ENCODE measurements at places on chromosomes 11 and 22.

DNA sequence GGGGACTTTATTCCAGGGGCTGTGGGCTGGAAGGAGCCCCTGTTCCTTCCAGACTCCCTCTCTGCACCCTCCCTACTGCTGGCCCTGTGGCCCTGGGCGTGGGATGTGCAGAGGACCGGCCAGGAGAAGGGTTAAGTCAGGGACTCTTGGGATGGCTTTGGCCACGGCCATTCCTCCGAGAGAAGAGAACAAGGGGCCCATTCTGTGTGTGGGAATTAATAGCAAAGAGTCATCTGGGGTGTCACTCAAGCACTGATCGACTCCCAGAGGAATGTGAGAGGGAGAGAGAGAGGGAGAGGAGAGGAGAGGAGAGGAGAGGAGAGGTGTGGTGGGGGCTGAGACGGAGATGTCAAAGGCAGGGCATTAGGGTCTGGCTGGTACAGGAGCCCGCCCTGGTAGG lies 14.2 kb upstream of the SOX10 start:
- DNase-seq: no peak

DNA sequence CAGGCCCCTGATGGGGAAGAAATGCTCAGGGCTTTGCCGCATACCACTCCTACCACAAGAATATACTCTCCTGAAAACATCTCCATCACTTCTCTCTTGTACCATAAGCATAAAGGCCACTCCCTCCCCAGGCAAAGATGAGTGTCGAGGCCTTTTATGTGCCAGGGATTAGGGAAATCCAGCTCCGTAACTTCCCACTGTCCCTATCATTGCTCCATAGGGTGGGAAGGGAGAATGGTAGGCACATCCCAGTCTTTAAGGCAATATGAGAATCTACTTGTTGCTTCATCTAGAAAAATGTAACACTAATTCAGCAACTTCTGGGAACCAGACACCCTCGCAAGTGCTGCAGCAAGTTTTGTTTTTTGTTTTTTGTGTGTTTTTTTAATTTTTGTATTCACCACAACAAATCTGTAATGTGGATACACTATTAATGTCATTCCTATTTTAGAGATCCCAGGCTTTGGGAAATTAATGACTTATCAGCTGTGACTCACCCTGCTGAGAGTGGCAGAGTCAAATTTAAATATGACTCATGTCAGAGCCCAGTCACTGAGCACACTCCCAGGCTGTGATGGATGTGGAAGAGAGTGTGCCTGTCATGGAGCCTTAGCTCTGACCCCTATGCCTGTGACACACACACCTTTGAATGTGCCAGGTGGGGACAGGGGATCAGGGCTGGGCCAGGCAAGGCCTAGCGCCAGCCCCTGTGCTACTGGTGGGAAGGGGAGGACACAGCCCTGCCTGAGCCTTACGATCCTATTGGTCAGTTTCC lies 23.4 kb downstream of the PANX1 start:
- DNase-seq: no peak

DNA sequence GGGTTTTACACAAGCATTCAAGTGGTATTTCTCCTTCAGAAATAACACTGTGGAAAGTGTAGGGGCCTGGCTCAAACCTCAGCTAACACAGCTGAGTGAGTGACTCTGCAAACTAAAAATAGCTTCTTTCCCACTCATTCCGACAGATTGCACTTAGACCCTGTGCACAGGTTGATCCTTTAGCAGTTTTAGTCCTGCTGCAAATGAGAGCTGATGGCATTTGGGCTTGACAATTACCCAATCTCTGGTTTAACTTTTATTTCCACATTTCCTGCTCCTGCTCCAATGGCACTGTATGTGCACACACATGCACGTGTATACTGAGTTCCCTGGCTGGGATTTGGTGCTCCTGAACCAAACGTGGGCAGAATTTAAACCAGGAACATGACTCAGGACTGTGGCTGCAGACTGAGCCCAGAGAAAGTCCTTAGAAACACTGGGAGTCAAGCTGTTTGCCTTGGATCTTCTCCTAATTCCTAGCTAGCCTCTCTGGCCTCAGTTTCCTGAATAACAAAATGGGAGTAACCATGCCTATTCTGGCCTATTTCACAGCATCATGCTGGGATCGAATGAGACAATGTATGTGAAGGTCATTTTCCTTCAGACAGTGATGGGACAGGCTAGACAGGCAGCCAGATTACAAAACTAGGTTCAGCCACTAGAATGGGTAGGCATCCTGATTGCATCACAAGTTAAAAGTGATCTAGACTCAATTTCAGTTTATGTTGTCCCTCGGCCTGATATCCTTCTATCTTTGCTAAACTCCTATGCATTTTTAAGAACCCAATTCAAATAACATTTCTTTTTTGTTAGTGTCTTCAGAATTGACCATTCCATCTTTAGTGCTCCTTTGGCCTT lies 58.2 kb downstream of the SERGEF start:
- no peak for DNase-seq

DNA sequence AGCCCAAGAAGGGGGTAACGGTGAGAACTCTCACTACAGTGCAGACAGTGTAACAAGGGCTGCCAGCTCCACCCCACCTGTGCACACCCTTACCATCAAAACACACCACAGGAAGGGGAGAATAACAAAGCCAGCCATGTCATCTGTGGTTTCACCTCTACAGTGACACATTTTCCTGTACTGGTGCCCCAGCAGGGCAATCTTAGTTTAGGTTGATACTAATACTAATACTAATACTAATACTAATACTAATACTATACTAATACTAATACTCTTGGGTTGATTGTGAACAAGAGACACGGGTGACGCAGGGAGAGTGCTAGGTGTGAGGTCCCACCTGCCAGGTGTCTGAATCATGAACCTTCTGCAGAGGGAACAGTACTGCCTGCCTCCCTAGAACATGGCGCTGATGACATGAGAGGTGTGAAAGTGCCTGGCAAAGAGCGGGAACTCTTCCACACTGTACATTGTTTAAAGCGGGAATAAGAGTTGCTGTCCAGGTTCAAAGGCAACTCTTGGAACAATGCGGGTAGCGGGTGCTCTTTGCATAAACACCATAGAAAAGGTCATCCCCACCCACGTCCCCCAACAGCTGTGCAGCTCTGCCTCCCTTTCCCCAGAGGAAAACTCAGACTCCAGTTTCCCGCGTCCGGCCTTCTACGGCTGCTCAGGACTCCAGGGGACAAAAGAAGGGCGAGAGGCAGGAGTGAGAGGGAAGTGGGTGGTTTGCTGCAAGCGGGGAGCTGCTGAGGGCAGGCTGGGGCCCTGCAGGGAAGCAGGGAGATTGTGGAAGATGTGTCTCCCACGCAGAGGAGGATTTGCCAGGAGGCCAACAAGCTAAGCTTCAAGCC lies 25.0 kb upstream of the TMPRSS4 start:
- DNase-seq: no peak

- no peak for DNase-seq
Observed at GRCh38 chr22:41531715-41532477, 12.4 kb downstream of the POLR3H start.

DNA sequence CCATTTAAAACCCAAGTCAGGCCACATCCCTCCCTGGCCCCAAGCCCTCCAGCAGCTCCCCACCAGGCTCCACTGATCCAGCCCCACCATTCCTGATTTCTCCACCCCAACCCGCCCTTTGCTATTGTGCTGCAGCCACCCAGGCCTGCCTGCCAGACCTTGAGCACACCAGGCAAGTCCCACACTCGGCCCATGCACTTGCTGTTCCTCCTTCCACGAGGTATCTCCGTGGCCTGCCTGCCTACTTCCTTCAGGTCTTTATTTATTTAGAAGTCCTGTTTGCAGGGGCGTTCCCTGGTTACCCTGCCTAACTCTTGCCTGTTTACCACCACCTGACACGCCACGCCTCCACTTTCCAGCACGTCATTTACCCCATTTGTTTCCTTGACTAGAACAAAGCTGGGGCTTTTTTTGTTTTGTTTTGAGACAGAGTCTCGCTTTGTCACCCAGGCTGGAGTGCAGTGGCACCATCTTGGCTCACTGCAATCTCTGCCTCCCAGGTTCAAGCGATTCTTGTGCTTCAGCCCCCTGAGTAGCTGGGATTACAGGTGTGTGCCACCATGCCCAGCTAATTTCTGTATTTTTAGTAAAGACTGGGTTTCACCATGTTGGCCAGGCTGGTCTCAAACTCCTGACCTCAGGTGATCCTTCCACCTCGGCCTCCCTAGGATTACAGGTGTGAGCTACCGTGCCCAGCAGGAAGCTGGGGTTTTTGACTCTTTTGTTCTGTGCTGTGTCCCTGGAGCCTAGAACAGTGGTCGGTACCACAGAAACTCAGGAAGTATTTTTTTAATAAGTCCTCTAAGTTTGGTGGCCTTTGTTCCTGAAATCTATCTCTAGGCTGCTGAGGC lies 6.7 kb downstream of the CENPM start:
- DNase-seq: no peak

GRCh38 chr11:122337241-122337640 lies 221.2 kb upstream of the BLID start:
- no peak for DNase-seq

- no peak for DNase-seq
Observed at GRCh38 chr11:72042064-72042745, 38.1 kb downstream of the NUMA1 start.

- DNase-seq: no peak
Observed at GRCh38 chr22:26884921-26885320, 227.5 kb downstream of the MIAT start.

GRCh38 chr11:7527029-7527428 lies 13.2 kb downstream of the PPFIBP2 start:
- no peak for DNase-seq

GRCh38 chr11:75823415-75823814 lies 8.4 kb downstream of the UVRAG start:
- DNase-seq: no peak

GRCh38 chr11:116403794-116404461 lies 368.9 kb downstream of the BUD13 start:
- no peak for DNase-seq

- no peak for DNase-seq
Observed at GRCh38 chr11:80083531-80083951, 642.7 kb upstream of the TENM4 start.

GRCh38 chr11:76634886-76635285 lies 35.7 kb downstream of the LRRC32 start:
- DNase-seq: no peak

GRCh38 chr11:124493016-124493655 lies 47.6 kb upstream of the OR8B8 start:
- no peak for DNase-seq

GRCh38 chr11:35146074-35146521 lies 7.1 kb downstream of the CD44 start:
- no peak for DNase-seq

DNA sequence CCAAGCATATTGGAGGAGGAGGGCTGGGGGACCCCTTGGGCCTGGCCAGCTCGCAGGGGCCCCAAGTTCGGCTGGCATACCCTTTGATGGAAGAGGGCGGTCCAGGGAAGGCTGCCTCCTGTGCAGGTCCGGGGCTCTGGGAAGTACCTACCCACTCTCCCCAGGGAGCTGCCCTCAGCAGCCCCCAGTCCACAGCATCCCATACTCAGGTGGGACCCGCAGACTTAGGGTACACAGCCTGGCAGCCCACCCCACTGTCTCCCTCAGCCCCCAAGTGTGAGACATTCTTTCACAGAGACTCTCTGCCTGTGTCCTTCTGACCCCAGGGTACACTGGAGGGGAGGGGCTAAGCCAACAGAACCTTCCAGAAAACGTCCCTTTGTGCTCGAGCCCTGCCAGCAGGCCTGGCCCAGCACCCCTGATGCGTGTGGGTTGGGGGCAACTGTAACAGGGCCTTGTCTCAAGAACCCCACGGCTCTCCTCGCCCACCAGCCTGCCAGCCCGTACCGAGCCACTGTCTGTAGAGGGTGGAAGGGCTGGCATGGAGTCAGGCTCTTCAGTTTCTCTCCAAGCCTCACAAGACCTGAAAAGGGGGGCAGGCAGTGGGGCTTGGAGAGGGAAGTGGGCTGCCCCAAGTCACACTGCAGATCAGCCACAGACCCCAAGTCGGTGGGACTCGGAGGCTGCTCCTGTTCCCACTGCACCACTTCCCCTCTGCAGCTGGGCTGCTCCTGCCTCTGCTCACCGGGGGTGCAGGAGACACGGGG lies 7.0 kb upstream of the TNFRSF13C start:
- no peak for DNase-seq

- DNase-seq: no peak
Observed at GRCh38 chr22:49976439-49977175, 16.0 kb downstream of the PIM3 start.

DNA sequence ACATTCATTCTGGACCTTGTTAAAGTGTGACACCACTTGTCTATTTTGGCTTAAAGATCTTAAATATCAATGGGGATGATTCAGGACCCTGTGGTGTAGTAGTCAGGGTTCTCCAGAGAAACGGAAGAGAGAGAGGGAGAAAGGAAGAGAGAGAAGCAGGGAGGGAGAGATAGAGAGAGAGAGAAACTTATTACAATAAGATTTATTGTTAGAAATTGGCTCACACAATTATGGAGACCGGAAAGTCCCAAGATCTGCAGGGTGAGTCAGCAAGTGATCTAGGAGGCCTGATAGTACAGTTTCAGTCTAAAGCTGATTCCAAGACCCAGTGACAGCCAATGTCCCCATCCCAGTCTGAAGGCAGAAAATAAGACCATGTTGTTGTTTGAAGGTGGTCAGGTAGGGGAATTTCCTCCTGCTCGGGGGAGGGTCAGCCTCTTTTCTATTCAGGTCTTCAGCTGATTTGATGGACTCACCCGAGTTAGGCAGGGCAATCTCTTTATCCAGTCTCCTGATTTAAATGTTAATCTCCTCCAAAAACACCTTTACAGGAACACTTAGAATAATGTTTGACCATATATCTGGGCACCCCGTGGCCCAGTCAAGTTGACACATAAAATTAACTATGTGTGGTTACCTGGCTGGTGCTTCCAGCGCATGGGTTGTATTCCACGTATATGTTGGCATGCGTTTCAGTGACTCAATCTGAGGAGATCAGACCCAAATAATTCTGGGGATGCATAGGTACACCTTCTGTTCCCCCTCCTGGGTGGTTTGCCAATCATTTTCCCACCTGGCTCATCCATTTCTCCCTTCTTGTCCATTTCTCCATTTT lies 1350.5 kb downstream of the TBC1D22A start:
- no peak for DNase-seq

- peak; percentile 9 for DNase-seq
Observed at GRCh38 chr11:122724520-122724919, 69.0 kb downstream of the UBASH3B start.

DNA sequence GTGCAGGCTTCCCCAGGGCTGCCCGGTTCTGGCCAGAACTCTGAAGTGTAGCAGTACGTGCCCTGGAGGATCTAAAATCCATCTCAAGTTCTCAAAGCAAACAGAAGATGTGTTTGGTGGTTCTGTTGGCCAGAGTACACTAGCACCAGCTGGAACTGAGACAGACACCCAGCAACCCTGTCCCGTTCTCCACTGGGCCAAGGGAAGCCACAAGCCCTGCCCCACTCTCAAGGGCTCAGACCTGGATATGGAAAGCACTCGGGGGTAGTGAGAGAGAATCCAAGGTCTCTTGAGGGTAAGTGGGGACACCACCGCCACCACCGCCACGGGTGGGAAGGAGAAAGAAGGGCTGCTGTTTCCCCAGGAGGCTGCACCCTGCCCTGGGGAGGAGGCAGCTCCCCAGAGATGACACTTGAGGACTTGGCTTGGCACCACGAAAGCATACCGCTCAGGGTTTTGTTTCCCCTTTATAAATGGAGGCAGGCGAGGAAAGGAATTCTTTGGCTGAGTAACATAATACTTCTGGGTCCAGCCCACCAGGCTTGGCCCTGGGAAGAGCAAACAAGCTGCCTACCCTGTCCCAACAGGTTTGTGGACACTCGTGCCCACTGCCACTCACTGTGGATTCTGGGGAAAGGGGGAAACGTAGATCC lies 56.1 kb upstream of the POU2AF1 start:
- no peak for DNase-seq
